ENCODE measurements at places on chromosomes 16 and 17. TPM values are rescaled to one million over a fixed set of nuclear protein-coding genes. Genes with fewer than 3 reads are reported as not detected.
A peak's percentile ranks its signal among the peaks of the same experiment; 100 is the strongest.

CA4 gene
- total RNA-seq, result 0.26 TPM

CSF3 gene
- not detected for total RNA-seq

LITAFD gene
- not detected for total RNA-seq

MT1A gene
- not detected for total RNA-seq

DNA sequence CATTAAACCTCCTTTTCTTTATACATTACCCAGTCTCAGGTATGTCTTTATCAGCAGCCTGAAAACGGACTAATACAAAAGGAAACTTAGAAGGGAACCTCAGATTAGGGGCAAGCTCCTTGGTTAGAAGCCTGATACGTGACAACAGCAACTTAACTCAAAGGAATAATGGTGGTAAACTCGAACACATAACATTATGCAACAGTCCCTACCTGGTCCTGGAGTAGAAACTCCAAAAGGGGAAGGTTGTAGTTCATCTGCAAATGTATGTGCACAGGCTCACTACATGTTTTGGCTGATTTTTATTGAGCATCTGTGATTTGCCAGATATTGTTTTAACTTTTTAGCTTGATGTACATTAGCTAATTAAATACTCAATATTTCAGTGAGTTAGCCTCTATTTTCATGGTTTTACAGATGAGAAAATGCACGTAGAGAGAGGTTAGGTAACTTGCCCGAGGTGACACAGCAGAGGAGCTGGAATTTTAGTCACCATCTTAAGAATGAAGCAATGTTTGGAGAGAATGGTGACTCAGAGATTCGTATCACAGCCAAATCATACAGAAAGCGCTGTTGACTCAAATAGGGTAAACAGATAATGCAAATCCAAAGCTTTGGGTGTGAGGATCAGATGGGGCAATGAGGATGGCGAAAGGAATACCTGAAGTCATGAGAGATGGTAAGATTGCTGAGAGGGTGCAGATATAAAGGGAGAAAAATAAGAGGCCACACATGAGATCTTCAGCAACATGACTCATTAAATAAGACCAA lies 194.9 kb upstream of the RBFOX1 start:
- no peaks in the 10 kb centered on the region for H3K36me3 ChIP-seq
- no peak overlapping the region for H3K4me3 ChIP-seq
- peaks cover 8% of the 10 kb centered on the region for H3K27me3 ChIP-seq

DNA sequence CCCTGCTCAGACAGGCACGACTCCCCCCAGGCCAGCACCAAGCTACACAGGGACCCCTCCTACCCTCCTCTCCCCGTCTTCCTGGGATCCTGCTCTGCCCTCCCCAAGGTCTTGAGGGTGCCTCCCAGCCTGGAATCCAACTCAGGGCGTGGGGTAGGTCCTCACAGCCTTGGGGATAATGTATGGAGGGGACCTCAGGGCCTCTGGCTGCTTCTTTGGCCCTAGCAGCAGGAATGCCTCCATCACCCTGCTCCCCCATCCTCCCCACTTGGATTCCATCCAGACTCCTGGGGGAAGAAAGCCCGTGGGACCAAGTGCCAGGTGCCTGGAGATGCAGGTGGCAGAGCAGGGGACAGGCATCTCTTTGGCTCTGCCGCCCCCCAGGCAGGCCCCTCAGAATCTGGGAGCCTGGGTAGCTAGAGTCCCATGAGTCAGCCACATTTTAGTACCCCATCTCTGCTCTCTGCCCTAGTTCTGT lies 10.7 kb upstream of the STAC2 start:
- no peak overlapping the region for H3K27ac ChIP-seq
- no peak overlapping the region for H3K4me3 ChIP-seq
- no peaks in the 10 kb centered on the region for H3K36me3 ChIP-seq
- DNase-seq, result no peak

DNA sequence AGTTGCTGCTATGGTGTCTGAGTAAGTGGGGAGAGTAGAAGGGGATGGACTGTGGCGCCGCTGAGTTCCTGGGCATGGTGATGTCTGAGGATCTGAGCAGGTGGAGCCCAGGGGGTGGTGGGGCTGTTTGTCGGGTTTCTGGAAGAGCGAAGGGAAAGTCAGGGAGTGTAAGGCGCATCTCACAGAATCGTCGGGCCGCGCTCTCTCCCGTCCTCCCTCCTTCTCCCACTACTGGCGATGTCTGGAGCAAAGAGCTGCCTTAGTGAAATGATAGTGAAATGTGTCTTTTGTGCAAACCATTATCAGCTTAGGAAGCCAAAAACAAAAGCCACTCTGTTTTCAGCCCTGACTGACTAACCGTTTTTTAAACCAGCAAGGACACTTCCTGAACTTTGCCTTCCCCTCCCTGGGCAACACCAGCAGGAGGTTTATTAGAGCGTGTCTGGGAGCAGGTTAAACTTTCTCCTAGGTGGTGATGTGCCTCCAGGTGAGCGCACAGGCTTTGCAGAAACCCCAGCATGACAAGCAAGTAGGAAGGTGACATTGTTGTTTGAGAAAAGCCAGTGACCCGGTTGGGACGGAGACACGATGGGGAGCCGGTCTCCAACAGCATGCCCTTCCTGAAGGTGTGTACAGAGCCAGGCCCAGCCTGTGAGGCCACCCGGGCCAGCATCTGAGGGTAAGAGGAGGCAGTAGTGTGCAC lies 49.1 kb downstream of the RAB11FIP3 start:
- DNase-seq, result no peak
- H3K4me1 ChIP-seq, result peaks cover 43% of the 10 kb centered on the region
- H3K4me3 ChIP-seq, result peak overlapping the region; percentile 64

DNA sequence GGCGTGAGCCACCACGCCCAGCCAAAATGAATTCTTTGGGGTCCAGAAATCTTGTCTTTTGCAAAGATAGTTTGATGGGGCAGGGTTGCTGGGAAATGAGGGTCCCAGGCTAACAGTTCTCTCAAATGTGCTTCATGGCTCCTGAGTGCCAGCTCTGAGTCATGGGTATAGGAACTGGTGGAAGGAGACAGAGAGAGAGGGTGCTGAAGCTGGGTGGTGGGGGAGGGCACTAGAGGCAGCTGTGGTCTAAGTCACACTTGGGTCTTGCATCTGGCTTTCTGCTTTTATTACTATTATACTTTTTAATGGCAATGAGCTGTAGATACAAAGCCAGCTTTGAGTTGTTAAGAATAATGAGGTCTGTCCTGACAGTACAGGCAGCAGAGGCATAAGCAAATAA lies 54.6 kb downstream of the PRKCA start:
- no peak for DNase-seq
- H3K36me3 ChIP-seq, result no peaks in the 10 kb centered on the region
- H3K27me3 ChIP-seq, result no peaks in the 10 kb centered on the region
- H3K27ac ChIP-seq, result no peak overlapping the region
- H3K4me1 ChIP-seq, result no peaks in the 10 kb centered on the region
- no peak overlapping the region for H3K4me3 ChIP-seq

DNA sequence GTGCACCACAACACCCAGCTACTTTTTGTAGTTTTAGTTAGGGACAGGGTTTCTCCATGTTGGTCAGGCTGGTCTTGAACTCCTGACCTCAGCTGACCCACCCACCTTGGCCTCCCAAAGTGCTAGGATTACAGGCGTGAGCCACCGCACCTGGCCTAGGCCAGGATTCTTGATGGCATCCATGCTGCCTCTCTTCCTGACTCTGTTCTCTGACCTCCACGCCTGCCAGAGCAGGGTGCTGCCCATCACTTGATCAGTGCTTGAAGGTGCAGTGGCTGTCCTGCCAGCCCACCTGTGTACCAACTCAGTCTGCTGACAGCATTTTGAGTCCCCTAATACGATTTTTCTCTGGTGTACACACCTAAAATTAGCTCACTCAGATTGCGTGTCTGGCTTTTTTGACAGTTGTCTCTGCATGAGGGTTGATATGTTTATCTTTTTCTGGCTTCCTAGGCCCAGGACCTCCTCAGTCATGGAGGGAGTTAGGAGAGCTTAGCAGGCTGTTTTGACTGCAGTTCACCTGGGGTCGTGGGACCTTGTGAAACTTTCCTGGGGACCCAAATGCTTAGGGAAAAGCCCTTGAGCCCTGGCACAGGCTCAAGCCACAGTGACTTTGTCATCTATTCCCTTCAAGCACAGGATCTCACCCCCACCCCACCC lies 5.9 kb downstream of the HAS3 start:
- peak overlapping the region; percentile 44 for H3K4me3 ChIP-seq
- H3K27me3 ChIP-seq, result peaks cover 29% of the 10 kb centered on the region
- no peak overlapping the region for H3K27ac ChIP-seq
- H3K36me3 ChIP-seq, result peaks cover 13% of the 10 kb centered on the region

GRCh38 chr17:2865228-2865627 lies 69.0 kb downstream of the RAP1GAP2 start:
- H3K36me3 ChIP-seq, result no peaks in the 10 kb centered on the region
- peaks cover 7% of the 10 kb centered on the region for H3K4me1 ChIP-seq
- no peak overlapping the region for H3K27ac ChIP-seq
- no peak overlapping the region for H3K4me3 ChIP-seq
- peaks cover 8% of the 10 kb centered on the region for H3K27me3 ChIP-seq

DNA sequence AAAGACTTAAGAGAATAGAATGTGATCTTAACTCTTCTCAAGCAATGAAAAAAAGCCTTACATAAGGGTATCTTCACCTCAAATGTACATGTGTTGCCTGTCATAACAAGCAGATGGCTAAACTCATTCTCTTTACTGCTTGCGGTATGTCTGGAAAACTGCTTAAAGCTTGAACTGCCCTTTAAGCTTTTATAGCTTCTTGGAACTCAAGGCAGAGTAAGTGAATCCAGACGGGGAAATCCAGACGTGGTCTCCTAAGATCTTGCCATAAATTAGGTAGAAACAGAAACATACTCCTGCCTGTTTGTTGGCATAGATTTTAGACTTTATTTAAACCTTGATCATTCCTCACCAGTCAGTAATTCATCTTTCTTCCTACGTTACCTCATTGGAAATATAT lies 19.6 kb downstream of the CLUAP1 start:
- H3K27me3 ChIP-seq, result no peaks in the 10 kb centered on the region
- no peak overlapping the region for H3K4me3 ChIP-seq
- DNase-seq, result no peak
- no peaks in the 10 kb centered on the region for H3K4me1 ChIP-seq
- H3K36me3 ChIP-seq, result peaks cover 9% of the 10 kb centered on the region
- no peak overlapping the region for H3K27ac ChIP-seq

- DNase-seq, result no peak
- H3K27me3 ChIP-seq, result peaks cover 33% of the 10 kb centered on the region
- no peaks in the 10 kb centered on the region for H3K36me3 ChIP-seq
Measured at GRCh38 chr17:40564883-40565768, at the start of gene CCR7. TSS of gene CCR7 (minus strand) at chr17:40565472. CDS start at chr17:40565409, 63 bp downstream.

- no peak overlapping the region for H3K4me3 ChIP-seq
- H3K4me1 ChIP-seq, result no peaks in the 10 kb centered on the region
Measured at GRCh38 chr16:79797486-79797885, 196.9 kb upstream of the MAF start.

GRCh38 chr17:28136923-28137322 lies 94.4 kb downstream of the NLK start:
- no peak for DNase-seq
- no peak overlapping the region for H3K27ac ChIP-seq
- no peaks in the 10 kb centered on the region for H3K27me3 ChIP-seq

DNA sequence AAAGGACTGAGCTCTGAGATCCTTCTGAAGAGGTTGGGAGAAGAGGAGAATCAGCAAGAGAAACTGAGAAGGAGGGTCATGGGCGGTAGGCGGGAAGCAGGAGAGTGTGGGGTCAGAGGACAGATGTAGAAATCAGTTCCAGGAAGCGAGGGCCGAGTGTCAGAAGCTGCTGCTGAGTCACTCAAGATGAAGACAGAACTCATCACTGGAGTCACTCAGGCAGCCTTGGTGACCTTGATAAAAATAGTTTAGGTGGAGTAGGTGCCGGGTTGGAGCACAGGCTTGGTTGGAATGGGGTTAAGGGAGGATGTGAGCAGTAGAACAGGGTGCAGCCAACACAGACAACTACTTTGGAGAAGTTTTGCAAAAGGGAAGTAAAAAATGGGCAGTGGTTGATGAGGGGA lies 6.1 kb upstream of the ITGAM start:
- peaks cover 32% of the 10 kb centered on the region for H3K27me3 ChIP-seq
- H3K4me3 ChIP-seq, result no peak overlapping the region
- DNase-seq, result no peak

All from neural crest cell (in vitro differentiated cells).